ENCODE measurements at places on chromosomes 11 and 22.

DNA sequence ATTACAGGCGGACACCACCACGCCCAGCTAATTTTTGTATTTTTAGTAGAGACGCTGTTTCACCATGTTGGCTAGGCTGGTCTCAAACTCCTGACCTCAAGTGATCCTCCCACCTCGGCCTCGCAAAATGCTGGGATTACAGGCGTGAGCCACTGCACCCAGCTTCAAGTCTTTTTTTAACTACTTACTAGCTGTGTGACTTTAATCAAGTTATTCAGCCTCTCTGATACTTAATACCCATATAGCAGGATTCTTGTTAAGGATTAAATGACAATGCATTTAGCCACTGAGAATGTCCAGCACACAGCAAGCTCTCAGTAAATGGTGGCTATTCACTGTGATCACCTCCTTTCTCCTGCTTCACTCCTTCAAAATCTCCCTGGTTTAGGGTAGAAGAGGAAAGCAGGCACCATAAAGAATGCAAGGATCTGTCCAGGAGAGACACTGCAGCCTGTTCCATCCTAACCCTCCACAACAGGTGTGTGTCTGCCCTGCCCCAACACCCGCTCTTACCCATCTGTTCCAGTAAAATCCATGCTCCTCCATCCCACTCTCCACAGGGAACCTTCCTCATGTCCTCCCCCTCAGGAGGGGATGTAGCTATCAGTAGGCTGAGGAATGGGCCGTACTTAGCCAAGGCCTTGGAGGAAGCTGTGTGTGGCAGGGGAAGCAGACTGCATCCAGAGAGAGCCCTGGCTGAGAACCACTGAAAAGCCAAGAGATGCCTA is 69.3 kb downstream of the MICAL3 start:
- DNase-seq = no peak

- no peak for DNase-seq
These were observed 55.3 kb upstream of the BMAL1 start for GRCh38 chr11:13222285-13222684.

DNA sequence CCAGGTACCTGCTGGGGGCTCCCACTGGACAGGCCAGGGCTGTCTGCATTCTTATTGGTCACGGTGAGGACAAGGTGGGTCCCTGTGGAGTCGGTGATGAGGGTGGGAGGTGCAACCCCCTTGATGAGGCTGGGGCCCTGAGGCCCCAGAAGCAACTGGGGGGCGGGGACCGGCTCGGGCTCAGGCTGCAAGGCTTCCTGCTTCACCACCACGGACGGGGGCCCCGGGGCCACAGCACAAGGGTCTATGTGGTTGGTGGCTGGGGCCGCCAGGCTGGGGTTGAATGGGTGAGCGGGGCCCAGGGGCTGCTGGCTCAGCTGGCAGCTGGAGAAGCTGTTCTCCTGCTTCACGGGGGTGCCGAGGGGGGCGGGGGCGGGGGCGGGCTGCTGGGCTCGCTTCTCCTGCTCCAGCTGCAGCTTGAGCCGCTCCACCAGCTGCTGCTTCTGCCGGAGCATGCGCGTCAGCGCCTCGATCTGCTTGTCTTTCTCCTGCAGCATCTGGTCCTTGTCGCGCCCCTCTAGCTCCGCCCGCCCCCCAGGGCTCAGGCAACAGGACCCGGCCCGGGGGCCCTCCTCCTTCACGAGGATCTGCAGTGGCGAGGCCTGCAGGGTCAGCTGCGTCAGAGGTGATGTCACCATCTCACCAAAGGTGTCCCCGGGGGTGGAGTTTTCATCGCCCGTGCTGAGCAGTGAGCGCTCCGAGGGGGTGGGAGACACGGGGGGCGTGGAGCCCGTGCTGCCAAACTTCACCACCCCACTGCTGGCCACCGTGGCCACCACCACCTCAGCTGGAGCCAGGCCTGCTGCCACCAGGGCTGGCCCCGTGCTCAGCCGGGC is 48.2 kb downstream of the SGSM3 start:
- DNase-seq = peak; percentile 73

DNA sequence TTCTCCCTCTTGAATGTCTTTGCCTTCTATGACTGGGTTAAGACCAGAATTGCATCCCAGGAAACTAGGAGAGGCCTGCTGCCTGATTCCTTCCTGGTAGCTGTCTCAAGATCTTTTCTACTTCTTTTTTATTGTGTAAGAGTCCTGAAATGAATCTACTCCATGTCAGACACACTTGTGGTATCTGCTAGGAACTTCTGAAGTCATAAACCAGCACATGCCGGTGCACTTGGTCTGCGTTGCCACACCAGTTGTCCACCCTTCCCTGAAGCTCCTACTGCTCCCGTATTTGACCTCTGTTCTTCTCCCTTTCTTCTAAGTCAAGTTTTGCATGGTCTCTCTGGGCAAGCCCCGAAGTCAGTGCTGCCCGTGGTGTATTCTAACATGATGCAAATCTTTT is 644.2 kb downstream of the ETS1 start:
- no peak for DNase-seq

GRCh38 chr11:115126092-115126491 is 378.1 kb downstream of the CADM1 start:
- DNase-seq = no peak

DNA sequence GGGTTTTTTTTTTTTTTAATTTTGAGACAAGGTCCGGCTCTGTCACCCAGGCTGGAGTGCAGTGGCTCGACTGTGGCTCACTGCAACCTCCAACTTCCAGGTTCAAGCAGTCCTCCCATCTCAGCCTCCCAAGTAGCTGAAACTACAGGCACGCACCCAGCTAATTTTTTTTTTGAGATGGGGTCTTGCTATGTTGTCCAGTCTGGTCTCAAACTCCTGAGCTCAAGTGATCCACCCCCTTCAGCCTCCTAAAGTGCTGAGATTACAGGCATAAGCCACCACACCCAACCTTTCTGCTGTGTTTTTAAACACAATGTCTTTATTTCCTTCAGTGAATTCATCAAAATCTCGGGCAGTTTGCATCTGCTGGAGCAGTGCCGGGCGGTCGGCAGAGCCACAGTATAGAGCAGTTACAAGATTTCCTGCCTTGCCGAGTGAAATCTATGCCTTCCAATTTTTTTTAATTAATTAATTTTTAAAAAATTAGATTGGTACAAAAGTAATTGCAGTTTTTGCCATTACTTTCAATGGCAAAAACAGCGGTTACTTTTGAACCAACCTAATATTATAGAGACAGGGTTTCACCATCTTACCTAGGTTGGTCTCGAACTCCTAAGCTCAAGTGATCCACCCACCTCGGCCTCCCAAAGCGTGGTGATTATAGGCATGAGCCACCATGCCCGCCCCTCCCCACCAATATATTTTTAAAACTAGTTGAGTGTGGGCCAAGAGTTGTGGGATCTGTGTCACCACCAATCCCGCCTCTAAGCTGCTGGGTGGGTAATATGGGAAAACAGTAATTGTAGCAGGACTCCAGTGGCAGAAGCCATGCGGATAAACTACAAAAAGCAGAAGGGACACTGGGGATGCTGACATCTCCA is 2.7 kb upstream of the ACY3 start:
- no peak for DNase-seq

DNA sequence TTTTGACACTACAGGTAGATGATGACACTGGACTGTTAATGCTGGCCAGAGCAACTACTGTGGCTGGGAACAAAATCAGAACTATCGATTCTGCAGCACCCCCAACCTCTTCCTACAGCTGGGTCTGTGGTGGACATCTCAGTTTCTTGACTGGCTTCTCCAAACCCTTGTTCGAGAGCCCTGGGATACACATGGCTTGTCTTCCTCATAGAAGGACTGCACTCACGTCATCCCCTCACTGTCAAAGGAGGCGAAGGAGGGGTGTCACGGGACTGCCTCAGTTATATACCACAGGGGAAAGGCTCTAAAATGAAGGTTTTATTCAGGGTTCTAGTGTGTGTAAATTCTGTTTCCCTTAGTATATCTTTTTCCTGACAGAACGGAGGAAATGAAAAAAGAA is 44.9 kb downstream of the PITPNB start:
- DNase-seq = no peak

GRCh38 chr11:19674836-19675235 is 37.8 kb upstream of the NAV2 start:
- no peak for DNase-seq

DNA sequence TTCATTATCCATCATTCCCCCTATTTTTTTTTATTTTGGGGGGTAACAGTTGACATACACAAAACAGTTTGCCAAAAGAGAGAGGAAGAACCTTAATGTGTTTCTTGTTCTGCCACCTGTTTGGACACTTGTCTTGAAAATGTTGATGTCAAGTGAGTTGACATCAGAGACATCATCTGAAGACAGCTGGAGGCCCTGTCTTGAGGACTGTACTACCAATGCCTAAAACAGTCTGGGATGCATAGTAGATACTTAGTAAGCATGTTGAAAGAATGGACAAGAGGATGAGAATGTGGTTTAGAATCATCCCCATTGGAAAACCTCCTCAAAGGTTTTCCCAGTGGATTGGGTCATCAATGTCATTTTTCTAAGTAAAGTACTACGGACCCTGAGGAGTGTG is 2.4 kb upstream of the ARHGEF12 start:
- no peak for DNase-seq

DNA sequence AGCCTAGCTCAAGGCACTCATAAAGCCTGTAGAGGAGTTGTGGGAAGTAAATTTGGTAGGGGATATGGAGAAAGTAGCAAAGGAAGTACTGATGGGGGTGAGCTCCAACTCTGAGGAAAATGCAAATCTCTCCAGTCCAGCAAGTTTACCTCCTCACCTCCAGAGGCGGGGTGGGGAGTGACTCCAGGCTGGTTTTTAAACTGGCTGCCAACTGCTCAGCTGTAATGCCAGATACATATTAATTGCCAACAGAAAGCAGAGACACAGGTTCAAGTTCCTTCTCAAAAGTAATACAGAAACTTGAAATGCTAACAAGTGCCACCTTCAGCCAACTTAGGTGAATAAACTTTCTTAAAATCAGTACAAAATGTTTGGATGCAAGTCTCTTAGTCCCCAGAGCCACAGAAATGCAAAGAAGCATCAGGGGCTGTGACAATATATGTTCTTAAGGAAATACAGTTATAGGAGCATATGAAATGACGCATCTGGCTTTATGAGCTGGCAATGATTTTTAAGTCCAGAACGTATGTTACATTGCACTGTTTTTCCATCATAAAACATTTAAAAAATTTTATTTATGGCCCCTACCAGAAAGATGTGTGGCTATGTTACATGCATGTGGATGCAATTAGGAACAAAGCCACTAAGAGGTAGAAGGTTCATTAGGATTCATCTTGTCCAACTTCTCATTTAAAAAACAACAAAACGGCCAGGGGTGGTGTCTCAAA is 436.4 kb upstream of the CCDC90B start:
- DNase-seq = no peak

DNA sequence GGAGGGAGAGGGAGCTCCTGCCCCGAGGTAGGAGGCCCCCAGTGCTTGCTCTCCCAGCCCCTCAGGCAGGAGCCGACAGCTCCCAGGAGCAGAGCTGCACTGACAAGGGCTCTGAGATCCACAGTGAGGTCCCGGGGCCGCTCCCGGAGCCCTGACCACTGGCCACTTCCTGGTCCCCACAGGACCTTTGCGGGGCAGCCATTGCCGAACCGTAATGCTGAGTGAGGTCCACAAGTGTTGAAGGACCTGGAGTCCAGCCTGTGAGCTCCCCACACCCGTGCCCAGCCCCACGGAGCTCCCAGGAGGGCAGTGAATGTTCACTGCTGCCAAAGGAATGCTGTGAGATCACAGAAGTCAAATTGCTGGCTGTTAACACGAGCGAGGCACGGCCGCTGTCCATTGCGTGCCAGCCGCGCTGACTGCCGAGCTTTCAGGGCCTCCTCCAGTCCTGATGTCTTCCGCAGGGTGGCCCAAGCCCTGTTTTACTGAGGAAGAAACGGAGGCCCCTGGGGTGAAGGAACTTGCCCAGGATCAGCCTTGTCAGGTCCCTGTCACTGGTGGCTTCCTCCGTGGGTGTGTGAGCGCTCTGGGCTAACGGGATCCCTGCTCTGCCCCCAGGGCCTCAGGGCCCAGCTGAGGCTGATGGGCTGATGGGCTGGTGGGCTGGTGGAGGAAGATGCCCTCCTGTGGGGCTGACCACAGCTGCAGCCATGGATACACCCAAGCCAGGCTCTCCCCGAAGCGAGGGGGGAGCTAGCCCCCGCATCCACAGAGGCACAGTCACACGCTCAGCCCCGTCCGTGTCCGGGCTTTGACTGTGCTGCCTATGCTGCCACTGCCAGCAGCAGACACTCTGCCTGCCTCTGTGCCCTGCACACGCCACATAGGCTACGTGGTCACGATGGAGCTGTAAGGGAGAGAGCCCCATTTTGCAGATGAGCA is 70.8 kb downstream of the WNT7B start:
- no peak for DNase-seq

GRCh38 chr11:47257517-47258316 is at the start of gene NR1H3:
Gene NR1H3, plus strand, starts transcription at chr11:47257996. Its CDS starts 1,221 bp downstream, at chr11:47259217.
- no peak for DNase-seq

DNA sequence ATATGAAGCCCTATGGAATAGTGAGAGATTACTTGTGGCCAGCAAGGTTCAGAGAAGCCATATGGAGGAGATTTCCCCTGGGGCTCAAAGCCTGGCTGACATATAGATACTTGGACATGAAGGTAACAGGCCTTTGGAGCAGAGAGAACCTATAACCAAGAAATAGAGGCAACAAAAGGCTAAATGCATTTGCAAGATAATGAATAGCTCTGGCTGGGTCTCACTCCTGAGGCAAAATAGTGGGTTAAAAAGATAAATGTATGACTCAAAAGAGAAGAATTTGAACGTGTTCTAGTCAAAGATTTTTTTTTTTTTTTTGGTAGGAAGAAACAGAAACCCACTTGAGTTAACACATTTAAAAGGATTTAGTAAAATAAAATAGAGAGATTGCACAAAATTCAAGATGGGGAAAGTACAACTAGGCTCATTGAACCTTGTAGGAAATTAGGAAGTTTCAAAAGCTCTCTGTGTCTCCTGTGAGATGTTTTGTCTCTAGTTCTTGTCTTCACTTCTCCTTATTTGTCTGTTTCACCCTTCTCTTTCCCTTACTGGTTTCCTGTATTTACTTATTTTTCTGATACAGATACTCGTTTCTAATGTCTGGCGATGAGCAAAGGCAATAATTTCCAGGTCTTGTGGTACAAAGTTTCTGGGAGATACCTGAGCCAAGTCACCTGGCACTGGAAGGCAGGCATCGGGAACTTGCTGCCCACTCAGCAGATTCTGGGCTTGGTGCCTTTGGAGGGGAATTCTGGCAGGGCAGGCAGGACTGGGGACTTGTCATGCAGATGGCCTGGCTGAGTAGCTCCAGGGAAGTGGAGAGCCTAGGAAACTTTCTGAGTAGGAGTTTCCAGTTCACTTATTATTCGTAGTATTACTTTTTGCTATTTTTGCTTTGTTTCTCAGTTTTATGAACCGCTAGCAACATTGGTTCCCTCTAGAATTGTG is 49.2 kb upstream of the SESN3 start:
- no peak for DNase-seq

- DNase-seq = no peak
These were observed 45.9 kb upstream of the SYT7 start for GRCh38 chr11:61626580-61627380.

GRCh38 chr11:123233280-123233974 is 38.4 kb upstream of the CLMP start:
- DNase-seq = no peak

DNA sequence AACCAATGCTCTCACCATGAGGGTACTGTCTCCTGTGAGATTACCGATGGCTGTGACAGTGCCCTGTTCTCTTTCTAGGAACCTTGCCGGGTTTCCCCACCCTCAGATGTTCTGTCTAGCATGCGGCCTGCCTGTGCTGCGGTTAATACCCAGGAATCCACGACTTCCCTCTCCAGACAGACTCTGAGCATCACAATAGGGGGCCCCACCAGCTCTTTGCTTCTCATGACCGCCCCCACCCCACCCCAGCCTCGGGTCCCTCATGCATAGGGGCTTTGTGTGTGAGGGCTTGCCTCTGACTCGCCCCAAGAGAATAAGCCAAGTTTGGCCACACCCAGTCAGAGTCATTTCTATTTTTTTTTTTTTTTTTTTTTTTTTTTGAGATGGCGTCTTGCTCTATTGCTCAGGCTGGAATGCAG is 10.3 kb downstream of the PARVG start:
- no peak for DNase-seq

Data from naive thymus-derived CD8-positive, alpha-beta T cell (primary cell).